ENCODE measurements at places on chromosomes 6 and 20. TPM values are rescaled to one million over a fixed set of nuclear protein-coding genes. Genes with fewer than 3 reads are reported as not detected.

CLPSL1 gene
- not detected for total RNA-seq

KCNQ2 gene
- not detected for total RNA-seq

HDGFL1 gene
- not detected for total RNA-seq

SGK2 gene
- not detected for total RNA-seq

INSM1 gene
- not detected for total RNA-seq

PRRT1 gene
- total RNA-seq, result not detected

JPH2 gene
- total RNA-seq, result 9.7 TPM
